Cortex of kidney (tissue), 1 donor: ENCODE measurements at places on chromosomes 5 and 9.

DNA sequence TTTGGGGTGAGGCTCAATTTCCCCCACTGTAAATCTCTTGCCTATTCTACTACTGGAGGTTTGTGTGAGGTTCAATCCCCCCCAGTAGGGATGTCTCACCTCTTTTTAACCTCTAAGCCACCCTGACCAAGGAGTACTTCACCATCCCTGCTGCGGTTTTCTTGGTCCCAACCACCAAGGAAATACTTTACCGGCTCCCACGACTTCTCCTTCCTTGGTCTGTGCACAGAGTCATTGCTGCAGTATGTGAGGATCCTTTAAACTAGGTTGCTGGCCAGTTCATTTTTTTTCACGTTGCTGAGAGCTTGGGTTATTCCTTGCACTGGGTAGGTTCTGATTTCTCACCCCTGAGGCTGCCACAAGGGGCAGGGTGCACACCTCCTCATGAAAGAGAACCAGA is 22.5 kb upstream of the HMGCS1 start:
- no peak for DNase-seq

DNA sequence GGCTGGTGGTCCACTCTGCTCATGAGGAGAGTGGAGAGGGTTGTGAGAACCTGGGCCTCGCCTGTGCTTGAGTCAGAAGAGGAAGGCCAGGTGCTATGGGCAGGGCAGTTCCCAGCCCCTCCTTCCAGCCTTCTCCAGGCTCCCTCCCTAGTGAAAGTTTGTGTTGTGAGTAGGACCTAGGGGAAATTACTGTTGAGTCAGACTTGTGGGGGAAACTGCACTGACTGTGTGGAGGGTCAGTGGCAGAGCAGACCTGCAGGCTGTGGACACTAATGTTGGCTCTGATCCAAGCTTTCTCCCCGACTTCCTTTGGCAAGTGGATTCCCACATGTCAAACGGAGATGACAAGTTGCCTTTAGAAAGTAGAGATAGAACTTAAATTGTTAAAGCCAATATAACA is 102.6 kb downstream of the ARHGAP26 start:
- no peak for DNase-seq

DNA sequence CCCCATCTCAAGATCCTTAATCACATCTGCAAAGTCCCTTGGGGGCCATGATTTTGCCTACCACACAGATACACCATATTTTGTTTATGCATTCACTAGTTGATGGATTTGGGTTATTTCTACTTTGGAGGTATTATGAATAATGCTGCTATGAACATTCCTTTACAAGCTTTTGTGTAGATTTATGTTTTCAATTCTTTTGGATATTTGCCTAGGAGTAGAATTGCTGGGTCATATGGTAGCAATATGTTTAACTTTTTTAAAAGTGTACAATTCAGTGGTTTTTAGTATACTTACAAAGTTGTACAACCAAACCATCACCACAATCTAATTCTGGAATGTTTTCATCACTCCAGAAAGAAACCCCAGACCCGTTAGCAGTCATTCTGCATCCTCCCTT is 7.8 kb upstream of the ANP32B start:
- no peak for DNase-seq

DNA sequence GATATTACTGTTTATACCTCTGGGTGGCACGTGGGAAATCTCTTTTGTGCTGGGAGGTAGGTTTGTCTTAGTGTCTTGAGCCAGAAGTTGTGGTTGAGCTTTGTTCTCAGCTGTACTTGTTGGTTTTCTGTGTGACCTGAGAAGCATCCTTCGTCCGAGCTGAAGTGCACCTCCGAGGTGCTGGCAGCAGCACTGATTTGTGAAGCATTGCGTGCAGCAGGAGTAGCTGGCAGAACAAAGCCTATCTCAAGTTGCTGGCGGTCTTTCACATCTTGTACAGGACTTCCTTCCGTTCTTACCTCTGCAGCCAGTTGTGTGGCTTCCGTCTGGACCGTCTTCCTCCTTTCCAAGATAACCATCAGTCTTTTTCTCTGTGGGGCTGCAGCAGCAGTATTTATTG is 4.3 kb downstream of the PRRC2B start:
- no peak for DNase-seq

- DNase-seq: no peak
Measured at GRCh38 chr5:9251379-9251980, 294.4 kb downstream of the SEMA5A start.

- no peak for DNase-seq
Measured at GRCh38 chr5:122516432-122516743, 204.4 kb downstream of the SNCAIP start.

- DNase-seq: no peak
Measured at GRCh38 chr5:159174511-159175168, 34.7 kb downstream of the RNF145 start.

- no peak for DNase-seq
Measured at GRCh38 chr5:176853151-176853778, 42.9 kb downstream of the UNC5A start.

GRCh38 chr5:172821340-172821985 is 12.6 kb upstream of the ERGIC1 start:
- no peak for DNase-seq

GRCh38 chr5:83957188-83957587 is 236.5 kb upstream of the HAPLN1 start:
- DNase-seq: no peak

DNA sequence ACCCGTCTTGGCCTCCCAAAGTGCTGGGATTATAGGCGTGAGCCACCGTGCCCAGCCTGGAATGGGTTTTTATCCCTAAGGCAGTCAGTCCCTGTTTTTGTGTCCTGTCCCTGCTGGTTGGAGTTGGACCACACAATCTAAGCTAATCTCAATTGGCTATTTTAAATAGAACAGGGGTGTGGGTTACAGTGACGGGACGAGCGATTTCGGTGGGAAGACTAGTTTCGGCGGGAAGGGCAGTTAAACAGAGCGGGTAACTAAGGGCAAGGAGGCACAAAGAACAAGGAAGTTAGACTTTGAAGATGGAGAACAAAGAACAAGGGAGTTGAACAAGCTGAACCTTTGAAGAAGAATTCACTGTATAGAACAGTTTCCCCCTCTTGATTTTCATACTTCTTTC is 1.4 kb downstream of the GTF3C5 start:
- no peak for DNase-seq

GRCh38 chr5:74477761-74478160 is 162.8 kb downstream of the ENC1 start:
- no peak for DNase-seq

GRCh38 chr5:107063511-107063910 is 607.2 kb downstream of the EFNA5 start:
- no peak for DNase-seq

DNA sequence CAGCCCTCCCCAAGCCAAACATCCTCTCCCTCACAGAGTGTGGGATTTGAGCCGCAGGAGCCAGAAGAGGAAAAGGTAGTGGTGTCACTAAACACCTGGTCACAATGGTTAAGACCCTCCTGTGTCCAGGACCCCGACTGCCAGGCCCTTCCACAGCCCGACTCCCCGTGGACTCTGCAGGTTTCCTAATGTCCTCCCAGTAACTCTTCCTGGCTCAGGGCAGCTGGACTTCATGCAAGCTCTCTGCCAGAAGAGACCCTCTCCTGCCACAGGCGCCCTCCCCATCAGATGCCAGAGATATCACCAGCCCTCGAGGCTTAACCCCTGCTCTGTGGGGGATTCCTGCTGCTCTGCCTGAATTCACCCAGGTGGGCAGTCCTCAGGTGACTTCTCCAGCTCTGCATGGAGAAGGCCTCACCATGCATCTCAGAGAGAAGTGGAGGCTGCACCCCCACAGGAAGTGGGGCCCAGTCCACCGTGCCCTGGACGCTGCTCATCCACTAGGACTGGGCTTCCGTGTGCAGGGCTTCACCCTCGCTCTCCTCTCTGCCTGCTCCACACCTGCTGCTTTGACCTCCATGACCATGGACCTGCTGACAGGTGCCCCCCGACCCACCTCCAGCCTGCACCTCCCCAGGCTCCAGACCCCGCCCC is 111.2 kb downstream of the ADAMTS2 start:
- DNase-seq: no peak

DNA sequence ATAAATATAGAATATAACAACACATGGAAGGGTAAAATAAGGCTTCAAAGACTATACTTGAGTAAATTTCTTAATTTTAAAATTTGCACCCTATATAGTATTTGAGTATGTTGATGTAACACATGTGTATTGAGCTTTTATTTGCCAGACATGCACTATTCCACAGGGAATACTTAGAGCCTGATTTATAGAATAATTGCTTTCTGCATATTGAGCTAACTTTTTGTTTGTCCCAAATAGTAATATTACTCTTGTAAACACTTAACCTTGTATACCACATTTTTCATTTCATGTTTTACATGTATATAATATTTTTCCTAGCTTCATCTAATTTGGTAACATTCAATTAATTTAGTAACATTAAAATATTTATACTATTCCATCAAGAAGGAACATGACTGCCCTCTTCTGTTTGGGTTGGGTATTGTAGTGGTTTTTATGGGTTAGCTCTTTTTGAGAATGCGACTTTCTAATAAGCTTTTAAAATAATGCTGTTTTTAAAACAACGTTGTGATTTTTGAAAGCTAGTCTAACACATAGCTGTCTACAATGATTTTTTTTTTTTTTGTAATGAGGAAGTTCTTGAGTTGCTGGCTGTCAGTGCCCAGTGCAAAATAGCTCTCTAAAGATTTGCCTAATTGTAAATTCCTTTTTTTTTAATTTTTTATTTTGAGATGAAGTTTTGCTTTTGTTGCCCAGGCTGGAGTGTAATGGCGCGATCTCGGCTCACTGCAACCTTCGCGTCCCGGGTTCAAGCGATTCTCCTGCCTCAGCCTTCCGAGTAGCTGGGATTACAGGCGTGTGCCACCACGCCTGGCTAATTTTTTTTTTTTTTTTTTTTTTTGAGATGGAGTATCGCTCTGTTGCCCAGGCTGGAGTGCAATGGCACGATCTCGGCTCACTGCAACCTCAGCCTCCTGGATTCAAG is 4.8 kb downstream of the SUB1 start:
- no peak for DNase-seq

DNA sequence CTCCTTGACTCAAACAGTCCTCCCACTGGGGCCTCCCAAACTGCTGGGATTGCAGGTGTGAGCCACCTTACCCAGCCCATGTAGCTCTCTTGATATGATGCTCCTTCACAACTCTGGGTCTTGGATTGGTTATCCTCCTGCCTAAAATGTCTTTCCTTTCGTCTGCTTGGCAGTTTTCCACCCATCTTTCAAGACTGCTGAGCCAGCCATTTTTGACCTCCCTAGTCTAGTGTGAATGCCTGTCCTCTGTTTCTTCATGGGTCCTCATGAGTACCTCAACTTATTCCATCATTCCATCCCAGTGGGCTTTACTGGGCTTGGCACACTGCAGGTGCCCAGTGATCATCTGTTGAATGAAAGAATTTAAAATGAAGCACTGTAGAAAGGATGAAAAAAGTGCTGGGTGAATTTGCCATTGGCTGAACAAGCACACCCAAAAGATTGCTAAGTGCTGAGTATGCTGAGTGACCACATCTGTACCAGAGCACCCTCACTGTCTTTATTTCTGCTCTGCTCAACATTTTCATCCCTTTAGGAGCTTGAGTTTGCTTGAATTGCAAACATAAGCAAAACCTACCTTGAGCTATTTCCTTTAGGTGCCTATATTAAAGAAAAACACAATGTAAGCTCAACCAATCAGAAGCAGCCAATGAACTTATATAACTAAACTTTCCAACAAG is 84.8 kb upstream of the FAM169A start:
- DNase-seq: no peak

DNA sequence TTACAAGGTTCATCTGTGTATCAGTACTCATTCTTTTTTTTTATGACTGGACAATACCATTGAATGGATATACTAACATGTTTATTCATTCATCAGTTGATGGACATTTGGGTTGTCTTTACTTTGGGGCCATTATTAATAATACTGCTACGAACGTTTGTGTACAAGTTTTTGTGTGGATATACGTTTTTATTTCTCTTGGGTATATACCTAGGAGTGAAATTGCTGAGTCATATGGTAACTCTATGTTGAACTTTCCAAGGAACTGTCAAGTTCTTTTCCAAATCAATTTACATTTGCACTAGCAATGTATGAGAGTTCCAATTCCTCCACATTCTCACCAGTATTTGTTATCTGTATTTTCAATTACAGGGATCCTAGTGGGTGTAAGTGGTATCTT is 12.0 kb upstream of the LECT2 start:
- DNase-seq: no peak

GRCh38 chr5:156124708-156125107 is 202.3 kb upstream of the SGCD start:
- DNase-seq: no peak

DNA sequence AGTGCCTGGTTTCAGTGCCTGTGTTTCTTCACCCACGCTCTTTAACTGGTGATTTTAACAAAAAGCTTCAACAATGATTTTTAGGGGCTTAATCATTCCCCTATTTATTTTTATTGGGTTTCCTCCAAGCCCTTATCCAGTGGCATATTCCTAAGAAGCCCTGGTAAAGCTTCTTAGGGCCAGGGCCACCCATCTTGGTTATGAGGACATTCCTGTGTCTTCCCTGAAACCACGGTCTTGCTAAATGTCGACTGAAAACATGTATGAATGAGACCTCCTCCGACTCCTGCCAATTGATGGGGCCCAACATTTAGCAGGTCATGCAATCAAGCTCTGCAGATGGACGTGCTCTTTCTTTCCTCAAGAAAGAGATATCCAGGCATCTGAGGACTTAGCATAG is 13.7 kb upstream of the CARTPT start:
- no peak for DNase-seq

GRCh38 chr5:13692172-13692571 is 252.3 kb downstream of the DNAH5 start:
- DNase-seq: no peak
